ENCODE measurements at places on chromosomes 4 and X. TPM values are rescaled to one million over a fixed set of nuclear protein-coding genes. Genes with fewer than 3 reads are reported as not detected.

Gene CXCL1
- total RNA-seq: 0.31 TPM

Gene LEF1
- total RNA-seq: 236 TPM

DNA sequence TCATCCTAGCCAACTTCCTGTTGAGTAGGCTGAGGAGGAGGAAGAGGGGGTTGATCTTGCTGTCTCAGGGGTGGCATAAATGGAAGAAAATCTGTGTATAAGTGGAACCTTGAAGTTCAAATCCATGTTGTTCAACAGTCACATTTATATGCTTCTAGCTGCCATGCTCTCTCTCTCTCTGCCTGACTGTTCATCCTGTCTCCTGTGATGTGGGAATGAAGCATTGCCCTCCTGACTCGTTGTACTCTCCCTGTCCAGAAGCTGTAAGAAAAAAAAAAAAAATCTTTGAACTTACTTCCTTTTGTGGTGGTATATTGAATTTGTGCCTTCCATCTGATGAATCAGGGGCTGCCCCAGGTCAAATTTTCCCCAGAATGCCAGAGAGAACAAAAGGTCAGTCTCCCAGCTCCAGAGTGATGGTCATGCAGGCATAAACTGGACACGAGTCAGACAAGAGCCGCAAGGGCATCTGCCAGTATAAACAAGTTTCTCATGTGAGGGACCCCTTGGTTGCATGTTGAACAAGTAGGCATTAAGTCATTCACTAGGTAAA is 257.0 kb downstream of the IDS start:
- H3K36me3 ChIP-seq: no peaks in the 10 kb centered on the region
- H3K4me3 ChIP-seq: no peak overlapping the region
- H3K4me1 ChIP-seq: no peaks in the 10 kb centered on the region
- no peak for DNase-seq

- H3K27me3 ChIP-seq: no peaks in the 10 kb centered on the region
- no peak overlapping the region for H3K4me3 ChIP-seq
- no peaks in the 10 kb centered on the region for H3K36me3 ChIP-seq
- H3K4me1 ChIP-seq: no peaks in the 10 kb centered on the region
- no peak for DNase-seq
Measured at GRCh38 chrX:132505116-132505515, 16.3 kb upstream of the MBNL3 start.

- H3K4me3 ChIP-seq: no peak overlapping the region
- DNase-seq: no peak
- H3K27ac ChIP-seq: no peak overlapping the region
- no peaks in the 10 kb centered on the region for H3K36me3 ChIP-seq
- peaks cover 16% of the 10 kb centered on the region for H3K4me1 ChIP-seq
Measured at GRCh38 chr4:7805533-7806337, 133.9 kb downstream of the AFAP1 start.

Gene CSTF2
- total RNA-seq: 11.4 TPM

Gene DAPP1
- 24.5 TPM for total RNA-seq

DNA sequence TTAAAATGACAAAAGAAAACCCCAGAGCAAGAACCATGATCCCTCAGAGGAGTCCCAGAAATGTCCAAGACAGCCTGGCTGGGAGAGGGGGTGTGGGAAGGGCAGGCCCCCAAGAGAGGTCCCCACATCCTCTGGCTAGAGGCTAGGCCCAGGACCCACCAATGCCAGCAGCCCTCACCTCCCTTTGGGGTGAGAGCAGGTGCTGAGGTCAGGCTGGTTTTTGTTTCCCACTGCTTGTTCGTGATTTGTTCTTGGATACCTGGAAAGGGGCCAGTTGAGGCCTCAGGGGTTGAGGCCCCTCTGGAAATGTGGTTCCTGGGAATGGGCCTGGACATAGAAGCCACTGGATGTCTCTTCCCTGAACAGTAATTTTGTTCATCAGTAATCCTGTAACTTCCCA is 2.3 kb upstream of the GRSF1 start:
- H3K4me3 ChIP-seq: no peak overlapping the region
- H3K27me3 ChIP-seq: no peaks in the 10 kb centered on the region
- peaks cover 13% of the 10 kb centered on the region for H3K4me1 ChIP-seq
- H3K36me3 ChIP-seq: no peaks in the 10 kb centered on the region

DNA sequence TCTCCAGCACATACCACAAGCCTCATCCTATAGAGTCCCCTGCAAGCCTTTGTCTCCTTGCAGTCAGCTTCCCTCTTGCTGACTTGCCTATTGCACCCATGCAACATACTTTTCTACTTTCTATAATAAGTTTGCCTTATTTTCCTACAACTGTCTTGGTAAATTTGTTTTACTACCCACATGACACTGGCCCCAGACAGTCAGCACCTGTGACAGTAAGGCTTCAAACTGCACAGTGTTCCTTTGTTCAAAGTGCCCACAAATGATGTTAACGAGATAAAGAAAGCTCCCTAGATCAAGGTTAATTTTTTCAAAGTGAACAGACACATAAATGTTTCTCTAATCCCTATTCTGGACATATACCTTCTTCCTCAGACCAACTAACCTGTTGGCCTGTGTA is 529.1 kb upstream of the PCDH10 start:
- H3K4me3 ChIP-seq: no peak overlapping the region
- no peak for DNase-seq
- H3K36me3 ChIP-seq: no peaks in the 10 kb centered on the region
- H3K27me3 ChIP-seq: no peaks in the 10 kb centered on the region
- no peak overlapping the region for H3K27ac ChIP-seq
- H3K4me1 ChIP-seq: no peaks in the 10 kb centered on the region

- DNase-seq: no peak
- no peaks in the 10 kb centered on the region for H3K4me1 ChIP-seq
- no peaks in the 10 kb centered on the region for H3K27me3 ChIP-seq
Measured at GRCh38 chr4:124121461-124121971, 591.0 kb downstream of the ANKRD50 start.

Gene FGFR3
- total RNA-seq: not detected

DNA sequence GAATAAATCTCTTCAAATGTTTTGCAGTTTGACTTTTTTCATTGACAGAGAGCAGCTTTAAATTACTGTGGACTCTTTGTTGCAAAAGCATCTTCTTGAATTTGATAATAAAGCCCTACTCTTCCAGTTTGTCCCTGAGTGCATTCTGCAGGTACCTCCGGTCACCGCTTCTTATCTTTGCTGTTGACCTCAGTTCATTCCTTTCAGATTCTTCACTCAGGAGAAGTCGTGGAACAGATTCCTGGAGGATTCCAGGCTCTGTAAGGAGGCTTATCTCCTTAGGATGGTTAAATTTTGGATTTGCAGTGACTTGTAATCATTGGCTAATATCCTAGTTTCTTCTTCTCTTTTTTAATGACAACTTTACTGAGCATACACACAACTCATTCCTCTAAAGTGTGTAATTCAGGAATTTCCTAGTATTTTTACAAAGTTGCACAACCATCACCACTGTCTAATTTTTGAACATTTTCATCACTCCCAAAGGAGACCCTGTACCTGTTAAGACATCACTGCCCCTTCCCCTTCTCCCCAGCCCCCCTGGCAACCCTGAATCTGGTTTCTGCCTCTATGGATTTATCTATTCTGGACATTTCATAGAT is 22.0 kb downstream of the TBL1X start:
- no peak overlapping the region for H3K4me3 ChIP-seq
- peaks cover 14% of the 10 kb centered on the region for H3K4me1 ChIP-seq
- no peak for DNase-seq

Gene SCML1
- total RNA-seq: 9.9 TPM

Gene KLHL34
- 0.73 TPM for total RNA-seq
